ENCODE measurements at places on chromosomes 5 and 9. TPM values are rescaled to one million over a fixed set of nuclear protein-coding genes. Genes with fewer than 3 reads are reported as not detected.

TSSK1B gene
- 0.21 TPM for total RNA-seq

IL3 gene
- not detected for total RNA-seq

GNAQ gene
- 23.9 TPM for total RNA-seq

AP3S1 gene
- total RNA-seq, result 103 TPM

SLC46A2 gene
- total RNA-seq, result not detected

PCDHGB4 gene
- 5.3 TPM for total RNA-seq

CDK7 gene
- 61.7 TPM for total RNA-seq

PCDH12 gene
- not detected for total RNA-seq

PGM5 gene
- under 0.01 TPM for total RNA-seq

Data from tracheal epithelial cell (primary cell).